Smooth muscle cell of the umbilical artery (primary cell): ENCODE measurements at places on chromosomes 3 and 15. TPM values are rescaled to one million over a fixed set of nuclear protein-coding genes. Genes with fewer than 3 reads are reported as not detected.

GABRA5 gene
- 3.9 and 5.7 TPM in 2 replicates for total RNA-seq

LDHAL6B gene
- not detected in 2 replicates for total RNA-seq

NEDD4 gene
- 30.9 and 47.4 TPM in 2 replicates for total RNA-seq

ZNF774 gene
- total RNA-seq: 2.1 and 6.7 TPM in 2 replicates

SPESP1 gene
- 2.7 and 6.0 TPM in 2 replicates for total RNA-seq

TCAIM gene
- total RNA-seq: 32.5 and 38.0 TPM in 2 replicates

WNT7A gene
- not detected in 2 replicates for total RNA-seq

ASB14 gene
- total RNA-seq: 0.05 TPM in 1 of 2 replicates, not detected in the other

PDCD6IP gene
- 116 and 328 TPM in 2 replicates for total RNA-seq

CFAP44 gene
- total RNA-seq: 5.6 and 6.5 TPM in 2 replicates

MINAR1 gene
- total RNA-seq: 1.8 TPM in 2 replicates

CGNL1 gene
- total RNA-seq: 0.65 and 1.2 TPM in 2 replicates

SRGAP3 gene
- total RNA-seq: 1.5 and 4.9 TPM in 2 replicates

SLC9C1 gene
- 0.30 and 0.37 TPM in 2 replicates for total RNA-seq

DIPK2A gene
- total RNA-seq: 36.8 and 68.6 TPM in 2 replicates

STRIT1 gene
- total RNA-seq: not detected in 2 replicates

CLEC3B gene
- total RNA-seq: not detected in 2 replicates

SI gene
- total RNA-seq: not detected in 2 replicates

CXCR6 gene
- total RNA-seq: not detected in 2 replicates

CCR8 gene
- not detected in 2 replicates for total RNA-seq

MYZAP gene
- total RNA-seq: under 0.01 TPM in 1 of 2 replicates, not detected in the other

CKMT1A gene
- not detected in 2 replicates for total RNA-seq

ETV5 gene
- 37.7 and 58.2 TPM in 2 replicates for total RNA-seq

CASR gene
- total RNA-seq: not detected in 2 replicates

PRR20G gene
- total RNA-seq: not detected in 2 replicates

GOLGA6L4 gene
- total RNA-seq: 0.59 and 0.78 TPM in 2 replicates

CCRL2 gene
- total RNA-seq: not detected in 2 replicates

CTXN2 gene
- not detected in 2 replicates for total RNA-seq

CSPG4 gene
- total RNA-seq: 63.0 and 213 TPM in 2 replicates

TLE3 gene
- 31.2 and 74.2 TPM in 2 replicates for total RNA-seq

DUOX1 gene
- total RNA-seq: not detected in 2 replicates

SLC35G2 gene
- 4.5 and 9.0 TPM in 2 replicates for total RNA-seq

MAP6D1 gene
- 2.1 and 2.4 TPM in 2 replicates for total RNA-seq

TMEM212 gene
- not detected in 2 replicates for total RNA-seq

SCN5A gene
- total RNA-seq: 0.30 and 1.4 TPM in 2 replicates

FBN1 gene
- total RNA-seq: 1,277 and 1,737 TPM in 2 replicates

CCNL1 gene
- 107 and 116 TPM in 2 replicates for total RNA-seq

NR1I2 gene
- 0.14 TPM in 1 of 2 replicates, not detected in the other for total RNA-seq

B3GALNT1 gene
- 10.4 and 14.0 TPM in 2 replicates for total RNA-seq

GNAT1 gene
- total RNA-seq: not detected in 2 replicates

SLC27A2 gene
- total RNA-seq: 0.05 and 0.30 TPM in 2 replicates

KLHL24 gene
- 39.2 and 84.0 TPM in 2 replicates for total RNA-seq

NR2E3 gene
- total RNA-seq: under 0.01 and 0.65 TPM in 2 replicates

WDR93 gene
- under 0.01 TPM in 1 of 2 replicates, not detected in the other for total RNA-seq

SERPINI2 gene
- not detected in 2 replicates for total RNA-seq

KIF23 gene
- 8.3 and 40.1 TPM in 2 replicates for total RNA-seq

TMEM158 gene
- total RNA-seq: 54.9 and 70.1 TPM in 2 replicates

CCDC54 gene
- not detected in 2 replicates for total RNA-seq
